ENCODE measurements at places on chromosomes 4 and X.

DNA sequence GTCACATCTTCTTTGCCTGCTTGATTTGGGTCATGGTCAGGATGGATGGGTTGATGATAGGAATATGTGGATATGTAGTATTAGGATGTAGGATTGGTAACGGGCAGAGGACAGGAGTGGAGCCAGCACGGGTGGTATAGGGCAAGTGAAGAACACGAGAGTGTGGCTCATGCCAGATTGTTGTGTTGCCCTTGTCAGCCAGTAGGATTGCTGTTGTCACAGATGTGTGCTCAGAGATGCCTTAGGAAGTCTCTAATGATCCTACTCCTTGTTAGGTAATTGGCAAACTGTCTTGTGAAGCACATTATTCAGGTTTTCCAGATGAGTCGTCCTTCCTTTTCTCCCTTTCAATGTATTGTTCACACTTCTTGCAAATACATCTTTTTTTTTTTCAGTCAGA, 5.5 kb downstream of the ATP10D start:
- DNase-seq, result no peak

- no peak for DNase-seq
These were observed 45.9 kb upstream of the NUDT6 start for GRCh38 chr4:122968227-122968812.

- DNase-seq, result no peak
These were observed 83.6 kb downstream of the REPS2 start for GRCh38 chrX:17030092-17030491.

- DNase-seq, result no peak
These were observed 147.7 kb downstream of the SH3KBP1 start for GRCh38 chrX:19739683-19740082.

GRCh38 chr4:123120473-123120872, 198.1 kb upstream of the NUDT6 start:
- DNase-seq, result no peak

DNA sequence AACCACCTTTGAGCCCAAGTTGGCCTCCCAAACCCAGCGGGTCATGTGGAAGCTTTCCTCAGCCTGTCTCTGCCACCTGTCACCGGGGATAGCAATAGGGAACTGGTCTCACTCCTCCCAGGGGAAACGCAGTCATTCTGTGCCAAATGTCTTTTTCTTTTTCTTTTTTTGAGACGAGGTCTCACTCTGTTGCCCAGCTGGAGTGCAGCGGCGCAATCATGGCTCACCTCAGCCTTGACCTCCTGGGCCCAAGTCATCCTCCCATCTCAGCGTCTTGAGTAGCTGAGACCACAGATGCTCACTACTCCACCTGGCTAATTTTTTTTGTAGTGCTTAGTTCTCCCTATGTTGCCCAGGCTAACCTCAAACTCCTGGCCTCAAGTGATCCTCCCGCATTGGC, 40.3 kb downstream of the MED28 start:
- no peak for DNase-seq

DNA sequence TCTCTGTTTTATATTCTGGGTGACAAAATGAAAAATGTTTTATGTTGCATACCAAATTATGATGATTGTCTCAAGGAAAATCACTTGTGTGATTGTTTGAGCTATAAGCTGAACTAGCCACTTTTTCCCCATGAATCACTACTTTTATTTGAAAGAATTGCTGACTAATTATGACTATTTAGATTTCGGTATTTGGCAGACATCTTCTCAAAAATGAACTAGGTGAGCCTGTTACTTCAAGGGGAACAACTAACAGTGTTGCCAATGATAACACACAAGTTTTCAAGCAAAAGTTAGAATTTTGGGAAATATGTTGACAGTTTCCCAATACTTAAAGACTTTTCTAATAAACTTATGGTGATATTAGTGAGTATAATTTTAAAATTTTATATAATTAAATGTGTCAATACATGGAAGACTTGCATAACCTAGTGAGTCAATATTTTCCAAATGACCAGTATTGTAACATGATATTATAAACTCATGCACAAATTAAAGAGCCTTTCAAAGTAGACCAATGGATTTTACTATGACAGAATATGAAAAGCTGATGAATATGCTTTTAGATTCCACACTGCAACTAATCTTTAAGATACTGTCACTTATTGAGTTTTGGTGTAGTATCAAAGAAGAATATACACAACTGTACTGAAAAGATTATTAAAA, 187.7 kb upstream of the GATB start:
- no peak for DNase-seq

DNA sequence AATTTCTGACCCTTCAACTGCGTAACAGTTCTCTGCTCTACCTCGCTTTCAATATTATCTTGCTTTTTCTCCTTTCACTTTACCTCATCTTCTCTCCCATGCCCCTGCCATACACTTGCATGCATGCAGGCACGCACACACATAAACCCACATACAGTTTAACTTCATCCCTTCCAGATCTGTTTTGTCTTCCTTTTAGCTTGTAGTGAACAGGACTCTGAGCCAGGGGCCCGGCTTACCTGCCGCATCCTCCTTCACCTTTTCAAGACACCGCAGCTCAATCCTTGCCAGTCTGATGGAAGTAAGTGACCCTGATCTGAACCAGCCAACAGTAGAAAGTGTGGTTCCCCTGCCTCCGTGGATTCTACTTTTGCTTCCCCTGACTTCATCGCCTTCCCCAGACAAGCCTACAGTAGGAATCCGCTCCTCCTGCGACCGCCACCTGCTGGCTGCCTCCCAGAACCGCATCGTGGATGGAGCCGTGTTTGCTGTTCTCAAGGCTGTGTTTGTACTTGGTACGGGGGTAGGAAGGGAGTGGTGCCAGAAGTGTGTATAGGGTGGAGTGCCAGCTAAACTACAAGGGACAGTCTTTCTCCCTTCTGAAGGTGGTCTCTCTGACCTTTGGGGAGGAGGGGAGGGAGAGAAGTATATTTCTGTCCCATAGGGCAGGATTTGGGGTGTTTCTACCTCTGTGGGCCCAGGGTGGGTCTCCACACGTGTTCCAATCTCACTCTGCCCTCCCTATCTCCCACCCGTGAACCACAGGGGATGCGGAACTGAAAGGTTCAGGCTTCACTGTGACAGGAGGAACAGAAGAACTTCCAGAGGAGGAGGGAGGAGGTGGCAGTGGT, 10.7 kb downstream of the MED12 start:
- DNase-seq, result peak; percentile 36

GRCh38 chr4:81470456-81471297, 1.0 kb downstream of the RASGEF1B start:
- DNase-seq, result peak; percentile 10

DNA sequence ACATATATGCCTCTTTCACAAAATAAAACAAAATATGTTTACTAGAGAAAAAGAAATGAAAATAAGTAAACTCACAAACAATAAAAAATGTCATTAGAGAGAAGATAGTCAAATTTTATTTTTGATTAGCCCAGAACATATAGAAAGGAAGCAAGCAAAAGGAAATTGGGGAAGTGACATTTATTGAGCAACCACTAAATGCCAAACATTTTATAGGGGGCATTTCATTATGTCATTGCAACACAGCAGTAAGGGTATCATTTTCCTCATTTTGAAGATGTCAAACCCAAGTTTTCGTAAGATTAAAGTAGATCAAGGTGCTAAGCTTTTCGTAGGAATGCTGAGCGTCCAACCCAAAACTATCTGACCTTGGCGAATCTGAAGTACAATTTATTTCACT, 1331.5 kb upstream of the PABPC4L start:
- no peak for DNase-seq

GRCh38 chr4:148215202-148215601, 227.0 kb downstream of the NR3C2 start:
- DNase-seq, result no peak

DNA sequence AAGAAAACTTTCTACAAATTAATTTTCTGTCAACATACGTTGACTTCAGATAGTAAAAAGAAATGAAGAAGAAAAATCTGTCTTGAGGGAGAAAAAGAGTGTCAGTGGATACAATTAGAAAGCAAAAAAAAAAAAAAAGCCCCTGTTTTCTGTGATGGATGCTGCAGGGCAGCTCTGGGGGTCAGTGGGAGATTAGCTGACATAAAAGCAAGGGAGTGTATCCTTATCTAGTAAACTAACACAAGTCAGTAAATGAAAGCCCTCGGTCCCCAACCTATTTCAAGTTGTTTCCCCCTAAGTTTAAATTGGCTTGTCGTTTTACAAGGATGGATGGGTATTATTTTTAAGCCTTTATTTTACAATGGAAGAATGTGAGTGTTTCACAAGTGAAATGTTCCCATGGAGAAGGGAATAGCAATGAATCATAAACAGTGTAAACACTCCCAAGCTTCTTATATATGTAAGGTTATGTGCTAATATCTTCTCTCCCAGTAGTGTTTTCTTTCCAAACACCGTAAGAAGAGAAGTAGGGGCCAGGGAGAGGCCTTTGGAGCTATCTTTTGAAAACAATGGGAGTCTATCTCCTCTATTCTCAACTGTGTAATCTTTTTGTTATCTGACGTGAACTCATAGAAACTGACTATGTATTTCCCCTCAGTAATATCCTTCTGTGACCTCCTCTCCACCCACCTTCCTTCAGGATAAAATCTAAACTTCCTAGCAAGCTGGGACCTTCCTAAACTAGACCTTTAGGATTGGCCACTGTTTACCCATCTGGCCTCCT, 347.7 kb downstream of the FBXO8 start:
- no peak for DNase-seq

DNA sequence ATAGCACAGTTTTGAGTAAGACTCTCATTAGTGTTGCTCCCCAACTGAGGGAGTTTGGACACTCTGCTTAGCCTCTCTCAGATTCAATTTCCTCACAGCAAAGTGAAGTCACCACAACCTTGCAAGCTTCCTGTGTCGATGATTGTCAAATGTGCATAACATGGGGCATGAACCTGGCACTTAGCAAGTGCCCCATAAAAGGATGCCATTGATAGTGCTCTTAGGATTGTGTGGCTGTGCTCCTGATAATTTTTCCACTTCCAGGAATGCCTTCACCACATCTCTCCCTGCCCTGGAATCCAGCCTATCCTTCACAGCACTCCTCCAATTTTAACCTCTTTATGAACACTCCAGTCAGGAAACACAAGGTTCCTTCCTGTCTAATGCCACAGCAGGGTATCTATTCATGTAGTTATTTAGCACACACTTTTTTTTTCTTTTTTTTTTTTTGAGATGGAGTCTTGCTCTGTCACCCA, 309.4 kb downstream of the PPP3CA start:
- no peak for DNase-seq

DNA sequence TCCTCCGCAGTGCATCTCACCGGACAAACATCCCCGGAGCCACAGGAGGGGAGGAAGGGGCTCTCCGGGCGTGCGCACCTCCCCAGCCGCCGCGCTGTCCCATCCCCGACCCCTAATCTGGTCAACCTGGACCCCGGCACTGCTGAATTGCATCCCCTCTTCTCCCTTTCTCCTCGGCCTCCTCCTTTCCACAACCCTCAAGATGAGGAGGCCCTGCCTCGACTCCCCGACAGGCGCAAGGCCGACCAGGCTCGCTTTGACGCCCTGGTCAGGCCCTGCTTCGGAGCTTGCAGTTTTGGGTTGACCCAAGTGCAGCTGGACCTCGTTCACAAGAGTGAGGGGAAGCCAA, 2.3 kb downstream of the PDGFRA start:
- no peak for DNase-seq
